ENCODE measurements at places on chromosomes 12 and 14. TPM values are rescaled to one million over a fixed set of nuclear protein-coding genes. Genes with fewer than 3 reads are reported as not detected.

DNA sequence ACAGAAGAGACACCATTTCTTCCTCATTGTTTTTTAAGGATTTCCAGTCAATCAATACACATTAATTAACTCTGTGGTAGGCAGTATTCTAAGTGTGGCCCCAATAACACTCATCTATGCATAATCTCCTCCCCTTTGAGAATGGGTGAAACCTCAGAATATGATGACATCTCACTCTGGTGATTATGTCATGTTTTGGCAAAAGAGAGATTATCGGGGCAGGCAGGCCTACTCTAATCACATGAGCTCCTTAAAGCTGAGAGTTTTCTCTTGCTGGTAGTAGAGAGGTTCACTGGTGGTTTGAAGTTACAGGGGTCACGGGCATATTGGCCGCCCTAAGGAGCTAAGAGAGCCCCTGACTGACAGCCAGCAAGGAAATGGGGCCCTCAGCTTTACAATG is 7.1 kb upstream of the LGMN start:
- no peak for DNase-seq

- DNase-seq = no peak
Measured at GRCh38 chr12:12749433-12749832, 32.3 kb downstream of the CDKN1B start.

GRCh38 chr12:118034429-118035189 is 18.1 kb downstream of the RFC5 start:
- no peak for DNase-seq

DNA sequence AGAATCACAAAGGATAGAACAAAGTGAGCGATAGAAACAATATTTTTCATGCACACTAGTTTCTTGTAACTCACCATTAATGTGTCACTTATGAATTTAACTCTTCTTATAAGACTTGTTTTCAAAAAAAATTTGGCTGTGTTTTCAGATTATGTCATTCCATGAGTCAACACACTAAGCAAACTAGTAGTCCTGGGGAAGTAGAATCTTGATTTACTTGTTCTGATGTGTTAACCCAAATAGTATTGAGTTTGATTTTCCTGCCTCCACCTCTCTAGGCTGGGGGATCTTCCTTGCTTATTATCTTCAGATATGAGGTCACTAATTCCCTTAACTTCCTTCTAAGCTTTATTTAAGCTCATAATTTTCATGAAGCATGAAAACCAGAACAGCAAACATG is 151.0 kb upstream of the SEL1L start:
- no peak for DNase-seq

DNA sequence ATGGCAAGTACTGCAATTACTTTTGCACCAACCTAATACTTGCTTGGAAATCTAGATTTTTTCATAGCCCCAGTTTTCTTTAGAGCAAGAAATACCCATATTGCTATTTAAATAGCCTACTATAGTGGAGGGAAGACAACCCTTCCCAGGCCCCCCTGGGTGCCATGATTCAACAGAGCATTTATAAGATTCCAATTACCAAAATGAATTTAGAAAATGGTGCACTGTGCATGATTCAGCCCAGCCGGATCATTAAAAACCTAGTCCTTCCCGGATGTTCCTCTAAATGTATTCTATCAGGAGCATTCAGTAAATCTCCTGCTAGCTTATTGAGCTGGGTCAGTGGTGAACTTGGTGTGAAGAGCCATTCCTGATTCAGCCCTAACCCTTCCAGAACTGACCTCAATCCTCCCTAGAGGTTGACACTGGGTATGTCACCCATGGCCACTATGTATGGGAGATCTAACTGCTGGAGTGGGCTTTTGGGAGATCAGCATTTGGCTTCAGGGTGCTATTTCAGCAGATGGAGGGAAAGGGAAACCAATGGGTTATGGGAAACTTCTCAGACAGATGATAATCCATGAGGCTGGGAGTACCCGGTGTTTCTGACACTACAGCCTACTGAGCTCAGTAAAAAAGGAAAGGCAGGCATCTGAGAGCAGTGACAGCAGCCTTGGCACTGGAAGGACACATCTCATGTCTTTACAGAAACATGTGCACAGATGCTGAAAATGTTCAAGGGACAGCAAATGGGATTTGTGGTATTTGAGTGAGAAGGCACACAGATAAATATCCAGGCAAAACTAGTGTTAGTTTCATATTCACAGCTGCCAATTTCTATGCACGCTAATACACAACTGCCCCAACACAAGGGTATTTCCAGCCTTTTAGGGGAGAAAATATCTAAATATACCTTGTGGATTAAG is 258.9 kb downstream of the DPF3 start:
- no peak for DNase-seq

DNA sequence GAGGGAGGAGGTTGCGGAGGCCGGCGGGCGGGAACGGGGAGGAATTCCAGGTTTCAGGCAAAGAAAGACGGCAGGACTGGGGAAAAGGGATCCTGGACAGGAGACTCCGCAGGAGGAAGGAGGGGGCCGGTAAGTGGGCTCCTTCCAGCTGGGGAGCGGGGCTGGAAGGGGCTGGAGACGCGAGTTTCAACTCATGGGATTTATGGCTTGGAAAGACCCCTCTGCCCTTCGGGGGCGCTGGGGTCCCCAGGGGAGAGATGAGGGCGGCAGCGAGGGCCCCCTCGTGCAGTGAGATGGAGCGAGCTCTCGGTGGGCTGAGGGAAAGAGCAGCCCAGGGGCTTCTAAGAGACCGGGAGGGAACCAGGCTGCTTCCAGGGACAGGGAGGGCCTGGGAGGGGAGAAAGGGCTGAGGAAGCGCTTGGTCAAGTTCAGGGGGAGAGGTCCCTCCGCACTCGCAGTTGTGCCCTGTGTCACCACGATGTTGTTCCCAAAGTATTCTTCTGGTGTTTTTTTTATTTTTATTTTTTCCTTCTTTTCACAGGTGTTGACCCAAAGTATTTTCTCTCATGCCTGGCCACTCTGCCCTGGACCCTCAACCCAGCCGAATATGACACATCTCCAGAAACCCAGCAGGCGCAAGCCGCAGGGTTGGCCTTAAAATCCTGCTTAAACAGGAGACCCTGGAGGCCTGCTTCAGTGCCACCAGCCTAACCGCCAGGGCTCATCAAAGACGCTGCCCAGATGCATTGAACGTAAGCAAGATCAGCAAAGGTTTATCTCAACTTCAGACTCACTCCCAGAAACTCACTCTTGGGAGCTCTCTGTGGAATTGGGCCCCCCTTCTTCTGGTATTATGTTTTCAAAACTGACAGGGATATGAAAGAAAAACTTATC is 16.1 kb downstream of the TNFAIP2 start:
- DNase-seq = no peak

DNA sequence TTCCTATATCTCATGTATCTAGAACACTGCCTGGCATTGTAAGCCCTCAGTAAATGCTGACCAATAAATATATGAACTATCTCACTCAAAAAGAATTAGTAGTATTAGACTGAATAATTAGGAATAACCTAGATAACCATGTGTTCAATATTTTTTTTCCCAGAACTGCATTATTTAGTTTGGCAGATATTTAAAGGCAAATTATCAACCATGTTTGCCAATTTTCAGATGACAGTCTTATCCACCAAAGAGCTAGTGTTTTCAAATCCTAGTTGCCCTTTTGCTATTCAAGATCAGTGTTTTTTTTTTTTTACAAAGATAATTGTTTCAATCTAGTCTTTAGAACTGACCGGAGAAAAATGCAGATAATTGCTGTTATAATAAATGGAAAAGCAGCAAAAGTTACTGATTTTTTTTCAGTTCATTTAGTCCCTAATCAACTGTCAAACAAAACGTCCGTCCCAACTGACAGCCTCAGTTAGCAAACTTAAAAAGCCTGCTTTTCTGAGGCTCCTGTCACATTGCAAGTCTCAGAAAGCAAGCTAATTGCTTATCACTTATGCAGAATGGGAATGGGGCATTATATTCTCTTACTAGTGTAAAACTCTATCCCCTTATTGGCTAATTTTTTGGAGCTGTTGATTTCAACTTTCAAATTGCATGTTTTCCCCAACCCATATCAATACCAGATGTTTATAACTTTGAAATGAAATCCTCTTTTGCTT is 203.2 kb downstream of the PAWR start:
- DNase-seq = no peak

DNA sequence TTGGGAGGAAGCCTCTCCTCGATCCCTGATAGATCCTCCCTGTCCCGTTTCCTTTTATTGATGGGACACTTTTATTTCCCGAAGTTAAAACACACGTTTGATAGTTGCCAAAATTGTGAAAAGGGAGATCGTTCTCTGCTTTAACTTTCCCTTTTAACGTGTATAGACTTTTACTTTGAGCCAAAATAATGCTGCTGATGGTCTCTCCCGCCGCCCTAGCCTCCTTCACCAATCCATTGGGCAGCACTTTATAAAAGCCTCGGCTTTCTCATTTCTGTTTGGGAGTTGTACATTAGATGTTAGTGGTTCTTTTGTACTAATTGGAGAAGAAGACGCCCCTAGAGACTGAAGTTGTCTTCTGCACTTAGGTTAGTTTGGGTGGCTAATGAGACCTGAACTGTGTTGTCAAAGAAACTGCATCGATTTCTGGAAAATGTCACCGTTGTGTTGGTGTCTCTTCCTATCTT is 1.4 kb downstream of the TMTC2 start:
- no peak for DNase-seq

GRCh38 chr12:50200552-50201273 is 33.5 kb upstream of the CERS5 start:
- DNase-seq = no peak

Gene KRT85
- not detected for polyA plus RNA-seq

- no peak for DNase-seq
Measured at GRCh38 chr12:108235197-108235984, 103.7 kb downstream of the CMKLR1 start.

- no peak for DNase-seq
Measured at GRCh38 chr12:26043135-26044006, 81.5 kb downstream of the BHLHE41 start.

Gene ACSM4
- polyA plus RNA-seq = not detected

DNA sequence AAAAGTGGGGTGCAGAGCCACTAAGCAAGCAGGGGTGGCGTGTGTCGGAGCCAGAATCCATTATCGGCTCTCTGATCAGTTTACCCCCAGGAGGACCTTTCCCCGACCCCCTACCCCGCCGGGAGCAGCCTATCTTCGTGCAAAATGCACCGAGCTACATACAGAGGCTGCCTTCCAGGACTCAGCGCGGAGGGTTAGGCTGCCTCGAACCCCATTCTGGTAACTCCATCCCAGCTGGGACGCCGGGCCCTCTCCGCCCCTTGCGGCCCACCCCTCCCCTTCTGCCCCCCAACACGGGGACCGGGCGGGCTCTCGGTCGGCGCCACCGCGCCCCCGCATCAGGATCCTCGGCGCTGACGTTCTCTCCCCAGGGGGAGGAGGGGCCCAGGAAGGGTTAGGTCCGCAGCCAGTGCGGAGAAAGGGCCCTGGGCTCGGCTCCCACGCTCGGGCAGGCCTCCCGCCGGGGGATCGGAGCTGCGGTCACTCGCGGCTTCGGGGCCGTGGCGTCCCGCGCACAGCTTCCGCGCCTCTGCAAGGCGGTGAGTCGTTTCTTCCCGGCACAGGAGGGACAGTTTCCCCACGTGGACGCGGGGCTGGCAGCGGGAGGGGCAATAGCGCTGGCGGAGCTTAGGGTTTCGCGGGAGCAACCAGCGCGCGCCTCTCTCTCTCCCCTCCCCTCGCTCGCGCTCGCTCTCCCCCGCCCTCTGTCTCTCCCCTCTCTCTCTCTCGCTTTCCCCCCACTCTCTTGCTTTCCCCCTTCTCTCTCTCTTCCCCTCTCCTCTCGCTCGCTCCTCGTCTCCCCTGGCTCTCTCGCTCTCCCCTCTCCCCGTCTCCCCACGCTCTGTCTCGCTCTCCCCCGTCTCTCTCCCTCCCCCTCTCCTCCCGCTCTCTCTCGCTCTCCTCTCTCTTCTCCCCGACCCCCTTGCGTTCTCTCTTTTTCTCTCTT is 12.5 kb upstream of the MAP3K9 start:
- DNase-seq = peak; percentile 38

DNA sequence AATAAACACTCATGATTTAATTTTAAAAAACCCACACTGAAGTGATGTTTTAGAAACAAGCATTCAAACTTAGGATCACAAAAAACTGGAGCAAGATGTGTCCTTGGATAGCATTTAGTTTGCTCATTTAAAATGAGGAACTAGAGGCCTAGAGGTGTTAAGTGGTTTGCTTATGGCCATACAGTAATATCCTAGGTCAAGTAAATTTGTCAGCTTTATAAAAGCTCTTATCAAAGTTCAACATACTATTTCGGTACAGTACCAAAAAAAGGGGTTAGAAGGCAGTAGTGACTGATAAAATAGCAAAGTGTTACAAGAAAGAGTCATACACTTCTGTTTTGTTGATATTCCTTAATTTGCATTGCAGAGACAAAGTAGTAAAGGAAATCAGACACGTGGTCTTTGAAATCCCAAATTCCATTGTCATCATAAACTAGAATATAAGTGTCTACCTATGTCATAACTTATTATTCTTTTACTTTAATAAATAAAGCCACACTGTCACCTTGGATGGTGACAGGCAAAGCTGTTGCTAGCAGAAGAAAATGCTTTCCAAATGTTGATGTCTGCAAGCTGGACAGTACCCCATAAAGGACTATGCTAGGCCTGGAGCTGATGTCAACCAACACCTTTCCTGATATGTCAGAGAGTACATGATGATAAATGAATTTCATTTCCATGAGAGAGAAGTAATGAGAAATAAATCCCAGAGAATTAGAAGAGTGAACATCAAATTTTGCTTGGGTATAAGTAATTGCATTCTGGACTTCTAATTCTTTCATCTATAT is 17.6 kb upstream of the SRP54 start:
- DNase-seq = no peak

DNA sequence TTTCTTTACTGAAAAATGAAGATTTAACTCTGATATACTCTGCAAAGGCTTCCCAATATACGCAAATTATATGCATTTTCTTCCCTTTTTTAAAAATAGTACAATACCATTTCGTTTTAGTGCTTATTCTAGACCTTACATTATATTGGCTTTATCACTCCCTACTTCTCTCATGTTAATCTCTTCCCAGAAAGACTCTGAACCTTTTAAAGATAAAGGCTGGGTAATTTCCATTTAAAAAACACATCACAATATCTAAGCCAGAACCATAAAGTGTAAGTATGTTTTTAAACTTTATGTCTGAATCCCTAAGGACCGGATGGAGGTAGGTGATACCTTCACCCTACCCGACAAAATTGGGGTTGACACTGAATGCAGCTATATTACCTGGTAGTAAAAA is 320.8 kb downstream of the DIO2 start:
- no peak for DNase-seq

Gene BCL11B
- polyA plus RNA-seq = 11.6 TPM

GRCh38 chr12:12380949-12381593 is 24.2 kb downstream of the BORCS5 start:
- no peak for DNase-seq

Gene FBLN5
- polyA plus RNA-seq = 53.3 TPM

DNA sequence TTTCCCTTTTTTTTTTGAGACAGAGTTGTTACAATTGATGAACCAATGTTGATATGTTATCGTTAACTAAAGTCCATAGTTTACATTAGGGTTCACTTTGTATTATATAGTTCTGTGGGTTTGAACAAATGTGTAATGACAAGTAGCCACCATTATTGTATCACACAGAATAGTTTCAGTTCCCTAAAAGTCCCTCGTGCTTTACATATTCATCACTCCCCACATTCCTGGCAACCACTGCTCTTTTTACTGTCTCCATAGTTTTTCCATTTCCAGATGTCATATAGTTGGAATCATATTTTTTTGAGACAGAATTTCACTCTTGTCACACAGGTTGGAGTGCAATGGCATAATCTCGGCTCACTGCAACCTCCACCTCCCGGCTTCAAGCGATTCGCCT is 12.5 kb downstream of the HSD17B6 start:
- DNase-seq = no peak

Data from naive thymus-derived CD4-positive, alpha-beta T cell (primary cell).